ENCODE measurements at places on chromosomes 5 and 9. TPM values are rescaled to one million over a fixed set of nuclear protein-coding genes. Genes with fewer than 3 reads are reported as not detected.

Gene PALM2AKAP2
- total RNA-seq = 8.2 TPM

Gene FCN2
- total RNA-seq = not detected

Gene OLFML2A
- 20.2 TPM for total RNA-seq

Gene IL3
- total RNA-seq = not detected

Gene SURF1
- total RNA-seq = 16.6 TPM

Gene GRXCR2
- total RNA-seq = not detected
